ENCODE measurements at places on chromosomes 4 and X.

- DNase-seq, result no peak
Observed at GRCh38 chr4:6694177-6694901, 661 bp downstream of the S100P start.

DNA sequence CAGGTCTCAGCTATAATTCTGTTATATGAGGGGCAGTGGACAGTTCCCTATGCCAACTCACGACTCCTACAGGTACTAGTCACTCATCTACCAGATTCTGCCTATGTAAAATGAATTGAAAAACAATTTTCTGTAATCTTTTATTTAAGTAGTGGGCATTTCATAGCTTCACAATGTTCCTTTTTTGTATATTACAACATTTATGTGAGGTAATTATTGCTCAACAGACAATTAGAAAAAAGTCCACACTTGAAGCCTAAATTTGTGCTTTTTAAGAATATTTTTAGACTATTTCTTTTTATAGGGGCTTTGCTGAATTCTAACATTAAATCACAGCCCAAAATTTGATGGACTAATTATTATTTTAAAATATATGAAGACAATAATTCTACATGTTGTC lies 20.4 kb downstream of the EREG start:
- DNase-seq, result no peak

GRCh38 chrX:72467135-72467534 lies 105.5 kb downstream of the HDAC8 start:
- DNase-seq, result no peak

DNA sequence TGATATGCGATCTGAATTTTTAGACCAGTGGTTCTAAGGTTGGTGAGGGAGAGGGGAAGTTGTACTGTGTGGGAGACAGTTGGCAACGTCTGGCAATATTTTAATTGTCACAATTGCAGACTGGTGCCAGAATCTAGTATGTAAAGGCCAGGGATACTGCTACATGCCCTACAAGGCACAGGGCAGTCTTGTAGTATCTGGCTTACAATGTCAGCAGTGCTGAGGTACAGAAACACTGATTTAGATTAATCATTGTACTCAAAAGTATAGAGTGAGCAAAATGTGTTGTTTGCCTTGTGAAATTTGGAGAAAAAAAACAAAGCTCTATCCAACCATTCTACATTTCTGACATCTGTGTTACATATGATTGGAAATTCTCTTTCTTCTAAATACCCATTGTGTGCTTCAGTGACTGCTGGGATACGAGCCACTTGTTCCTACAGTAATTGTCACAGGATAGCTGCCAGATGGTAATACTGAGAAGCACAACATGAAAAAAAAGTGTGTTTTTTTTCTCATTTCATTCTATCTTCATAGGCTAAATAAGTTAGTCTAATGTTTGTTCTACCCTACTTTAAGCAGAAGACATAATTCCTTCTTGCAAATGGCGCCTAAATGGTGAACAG lies 526.7 kb upstream of the AGA start:
- DNase-seq, result no peak

DNA sequence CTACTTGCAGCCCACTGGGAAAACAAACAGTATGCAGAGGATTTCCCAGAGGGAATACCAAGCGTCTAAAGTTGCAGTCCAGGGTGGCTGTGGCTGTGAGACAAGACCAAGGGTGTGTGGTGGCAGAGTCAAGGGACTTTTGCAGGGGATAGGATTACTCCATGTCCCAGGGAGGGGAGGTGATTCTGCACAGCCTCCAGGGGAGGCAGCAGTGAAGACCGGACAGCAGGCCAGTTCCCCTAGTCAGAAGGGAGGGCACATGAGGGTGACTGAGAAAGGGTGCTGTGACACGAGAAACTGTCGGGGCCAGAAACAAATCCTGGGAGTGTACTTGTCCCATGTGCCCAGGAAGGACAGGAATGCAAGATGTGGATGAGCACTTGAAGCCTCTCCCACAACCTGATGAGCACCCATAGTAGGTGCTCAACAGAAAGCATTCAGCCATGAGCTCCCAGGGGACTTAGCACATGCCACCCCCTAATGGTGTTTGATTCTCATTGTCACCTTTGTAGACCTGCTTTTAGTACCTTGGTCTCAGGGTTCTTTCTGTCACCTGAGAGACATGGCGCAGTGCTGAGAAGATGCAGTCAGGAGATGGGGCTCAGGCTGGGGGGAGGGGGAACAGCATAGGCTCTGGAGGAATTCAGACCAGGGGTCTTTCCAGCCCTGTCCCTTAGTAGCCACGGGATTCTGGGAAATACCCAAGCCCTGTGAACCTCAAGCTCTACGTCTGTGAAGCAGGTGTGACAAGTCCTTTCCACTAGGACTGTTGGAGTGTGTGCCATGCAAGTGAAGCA lies 18.1 kb upstream of the HSFX3 start:
- no peak for DNase-seq

GRCh38 chr4:11741190-11741652 lies 312.5 kb upstream of the HS3ST1 start:
- DNase-seq, result no peak

DNA sequence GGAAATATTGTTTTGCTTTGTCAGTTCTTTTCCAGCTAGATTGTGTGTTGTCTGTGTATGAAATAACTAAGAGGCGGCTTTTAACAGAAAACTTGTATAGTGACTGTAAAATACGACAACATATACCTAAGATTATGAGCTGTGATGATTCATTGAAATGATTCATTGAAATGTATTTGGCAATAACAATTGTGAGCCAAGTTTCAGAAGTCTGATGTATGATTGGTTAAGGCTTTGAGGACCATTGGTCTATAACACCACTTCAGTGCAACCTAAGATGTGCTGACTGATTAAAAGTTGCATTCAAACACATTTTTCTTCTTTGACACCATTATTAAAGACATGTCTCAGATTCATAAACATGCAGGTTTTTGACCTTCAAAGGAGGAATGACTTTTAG lies 76.6 kb downstream of the PTPN13 start:
- DNase-seq, result no peak

All from hematopoietic multipotent progenitor cell treated with erythropoietin and hydrocortisone succinate and interleukin-3 and kit ligand, for 15 days (in vitro differentiated cells).